ENCODE measurements at places on chromosomes 1 and 21. TPM values are rescaled to one million over a fixed set of nuclear protein-coding genes. Genes with fewer than 3 reads are reported as not detected.

GRCh38 chr1:205319081-205320018 is 2.2 kb downstream of the NUAK2 start:
- no peak for DNase-seq

Gene MXRA8
- polyA plus RNA-seq, result 231 TPM

- DNase-seq, result no peak
These were observed 105.6 kb upstream of the UBE2U start for GRCh38 chr1:64097859-64098258.

GRCh38 chr1:37764414-37764825 is 500 bp downstream of the EPHA10 start:
- DNase-seq, result peak; percentile 65

GRCh38 chr1:220926146-220926545 is 46.9 kb downstream of the HLX start:
- DNase-seq, result no peak

Gene LRRC41
- polyA plus RNA-seq, result 94.6 TPM

All from renal pelvis (tissue), 12 donors.